Activated naive CD8-positive, alpha-beta T cell treated with anti-CD3 and anti-CD28 coated beads for 36 hours (primary cell): ENCODE measurements at places on chromosomes 7 and 10. TPM values are rescaled to one million over a fixed set of nuclear protein-coding genes. Genes with fewer than 3 reads are reported as not detected.
A peak's percentile ranks its signal among the peaks of the same experiment; 100 is the strongest.

DNA sequence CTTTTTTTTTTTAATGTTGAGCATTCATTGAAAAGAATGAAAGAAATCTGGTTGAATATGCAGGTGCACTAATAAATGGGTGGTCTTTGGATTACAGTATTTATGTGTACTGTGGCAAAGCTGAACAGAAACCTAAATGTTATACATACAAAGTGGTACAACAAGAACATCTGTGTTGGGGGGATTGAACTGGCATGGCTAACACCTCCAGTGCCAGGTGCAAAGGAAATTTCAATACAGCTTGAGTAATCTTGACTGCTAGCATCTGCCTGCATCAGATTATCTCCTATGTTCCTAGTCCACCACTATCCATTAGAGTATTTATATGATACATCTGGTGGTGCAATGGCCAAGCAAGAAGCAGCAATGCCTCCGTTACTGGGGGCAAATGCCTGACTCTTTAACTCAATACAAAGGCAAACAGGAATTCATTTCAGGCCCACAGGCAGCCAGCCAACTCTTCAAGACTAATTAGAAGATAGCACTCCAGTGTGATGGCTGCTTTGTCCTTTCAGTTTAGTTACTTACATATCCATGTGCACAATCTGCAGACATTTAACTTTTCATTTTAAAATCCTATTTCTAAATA, 220.5 kb upstream of the ETV1 start:
- no peak for DNase-seq

DNA sequence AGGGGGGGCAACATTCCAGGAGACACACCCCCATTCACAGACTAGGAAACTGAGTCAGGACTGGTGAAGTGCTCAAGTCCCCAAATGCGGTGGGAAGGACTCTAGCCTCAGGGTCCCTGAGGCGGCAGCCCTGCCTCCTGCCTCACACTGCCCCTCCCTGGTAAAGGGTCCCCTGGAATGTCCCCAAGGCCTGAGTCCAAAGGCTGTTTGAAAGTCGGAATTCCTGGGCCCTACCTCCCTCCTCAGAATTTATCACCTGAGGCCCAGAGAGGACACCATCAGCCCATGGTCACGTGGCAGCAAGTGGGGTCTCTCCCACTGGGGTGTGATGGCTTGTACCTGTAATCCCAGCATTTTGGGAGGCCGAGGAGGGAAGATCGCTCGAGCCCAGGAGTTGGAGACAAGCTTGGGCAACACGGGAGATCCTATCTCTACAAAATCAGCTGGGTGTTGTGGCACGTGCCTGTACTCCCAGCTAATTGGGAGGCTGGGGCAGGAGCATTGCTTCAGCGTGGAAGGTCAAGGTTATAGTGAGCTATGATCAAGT, 110.3 kb upstream of the TNRC18 start:
- DNase-seq = no peak

GRCh38 chr7:50497968-50498367, 47.8 kb upstream of the FIGNL1 start:
- DNase-seq = no peak

- no peak for DNase-seq
Measured at GRCh38 chr7:85765698-85766298, 578.9 kb upstream of the SEMA3D start.

Gene RADIL
- 0.58 TPM for total RNA-seq

GRCh38 chr7:79787623-79788022, 334.2 kb upstream of the MAGI2 start:
- DNase-seq = no peak

Gene EEF1AKMT2
- 19.6 TPM for total RNA-seq

- no peak for DNase-seq
Measured at GRCh38 chr10:4407783-4408182, 418.2 kb upstream of the AKR1E2 start.

DNA sequence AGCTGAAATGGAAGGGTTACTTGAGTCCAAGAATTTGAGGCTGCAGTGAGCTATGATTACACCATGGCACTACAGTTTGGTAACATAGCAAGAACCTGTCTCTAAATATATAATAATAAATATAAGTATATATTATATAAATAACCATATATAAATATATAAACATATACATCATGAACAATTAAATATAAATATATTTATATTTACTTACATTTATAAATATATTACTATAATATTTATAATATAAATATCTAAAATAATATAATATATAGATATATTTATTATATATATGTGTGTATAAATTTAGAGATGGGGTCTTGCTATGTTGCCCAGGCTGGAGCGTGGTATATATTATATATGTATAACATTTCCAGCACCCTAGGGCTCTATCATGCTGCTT, 42.4 kb upstream of the LYZL1 start:
- no peak for DNase-seq

DNA sequence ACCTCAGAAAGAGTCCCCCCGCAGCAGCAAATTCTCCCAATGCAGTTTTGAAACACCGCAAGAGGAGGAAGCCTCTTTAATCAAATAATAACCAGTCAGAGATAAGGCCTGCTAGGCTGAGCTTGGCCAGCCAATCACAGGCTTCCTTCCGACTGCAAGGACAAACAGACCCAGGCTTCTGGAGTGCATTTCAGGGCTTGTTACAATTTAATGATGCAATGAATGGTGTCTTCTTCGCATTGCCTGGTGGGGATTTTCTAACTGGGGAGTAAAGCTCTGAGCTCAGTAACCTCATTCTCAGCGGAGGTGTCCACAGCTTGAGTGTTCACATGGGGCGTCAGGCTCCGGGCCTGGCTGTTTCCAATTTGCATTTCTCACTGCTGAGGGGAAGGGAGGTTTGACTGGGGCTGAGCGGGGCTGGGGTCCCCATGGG, 31.8 kb upstream of the GPAM start:
- no peak for DNase-seq

GRCh38 chr7:25949736-25950487, 202.1 kb upstream of the NFE2L3 start:
- peak; percentile 14 for DNase-seq

- no peak for DNase-seq
Measured at GRCh38 chr7:497946-498655, 21.5 kb downstream of the PDGFA start.

DNA sequence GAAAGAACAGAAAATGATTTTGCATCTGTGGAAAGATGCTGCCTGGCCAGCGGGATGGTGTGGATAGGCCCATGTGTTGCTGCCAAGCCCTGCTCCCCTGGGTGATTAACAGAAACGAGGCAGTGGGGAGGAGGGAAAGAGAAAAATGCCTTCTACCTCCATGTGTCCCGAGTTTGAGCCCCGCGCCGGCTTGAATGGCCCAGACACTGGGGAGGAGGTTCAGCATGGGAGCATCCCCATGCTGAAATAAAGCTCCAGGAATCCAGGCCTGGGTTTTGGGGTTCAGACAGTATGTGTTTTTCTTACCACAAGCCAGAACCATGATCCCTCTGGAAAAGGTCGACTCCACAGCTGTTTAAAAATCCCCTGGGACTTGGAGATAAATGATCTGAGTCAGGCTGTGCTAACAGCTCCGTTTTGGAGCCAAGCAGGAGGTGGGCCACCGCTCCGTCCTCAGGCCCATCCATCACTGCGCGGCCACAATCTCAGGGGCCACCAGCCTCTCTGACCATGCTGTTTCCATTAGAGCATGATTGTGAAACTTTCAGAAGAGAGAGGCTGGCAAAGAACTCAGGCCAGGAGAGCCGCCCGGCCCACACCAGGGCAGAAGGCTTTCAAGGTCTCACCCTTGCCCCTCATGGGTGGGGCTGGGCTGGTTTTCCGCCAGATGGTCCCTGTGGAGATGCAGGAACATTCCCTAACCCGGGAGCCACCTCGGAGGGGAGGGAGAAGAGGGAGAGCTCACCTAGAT, 299.7 kb downstream of the ZEB1 start:
- no peak for DNase-seq

- DNase-seq = peak; percentile 69
Measured at GRCh38 chr10:12448729-12449391, 99.5 kb downstream of the CAMK1D start.

Gene LIPA
- total RNA-seq = 20.7 TPM

DNA sequence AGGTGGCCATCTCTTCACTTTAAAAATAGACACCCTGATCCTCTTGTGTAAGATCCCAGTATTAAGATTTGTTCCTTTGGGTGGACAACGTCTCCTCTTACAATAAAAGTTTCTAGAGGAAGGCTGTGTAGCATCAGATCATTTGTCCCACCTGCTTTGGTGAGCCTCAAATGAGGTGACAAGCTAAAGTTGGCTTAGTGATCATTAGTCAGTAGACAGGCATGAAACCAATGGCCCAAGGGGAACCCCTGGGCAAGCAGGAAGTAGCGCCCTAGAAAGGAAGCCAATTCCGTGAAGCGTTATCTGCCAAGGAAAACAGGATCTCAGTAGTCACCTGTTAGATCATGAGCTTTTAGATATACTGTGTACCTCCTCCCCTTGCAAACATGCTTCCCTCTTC, 66.8 kb downstream of the PCGF5 start:
- DNase-seq = no peak

Gene VWA2
- not detected for total RNA-seq

DNA sequence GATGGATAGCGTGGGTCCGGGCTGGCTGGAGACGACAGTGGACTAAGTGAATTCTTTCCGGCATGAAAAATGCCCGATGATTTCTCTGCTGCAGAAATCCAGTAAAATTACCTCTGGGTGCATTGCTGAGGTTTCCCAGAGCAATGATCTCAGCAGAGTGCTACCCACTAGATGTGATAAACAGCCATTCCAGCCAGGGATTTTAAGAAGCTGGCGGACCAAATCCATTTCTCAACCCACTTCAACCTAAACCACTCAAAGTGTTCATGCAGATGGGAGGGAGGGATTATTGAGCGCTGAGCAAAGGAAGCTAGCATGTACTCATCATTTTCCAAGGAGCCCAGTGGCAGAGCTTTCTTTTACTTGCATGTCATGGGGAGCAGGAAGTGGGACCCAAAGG, 116.7 kb downstream of the PRKCQ start:
- DNase-seq = no peak

DNA sequence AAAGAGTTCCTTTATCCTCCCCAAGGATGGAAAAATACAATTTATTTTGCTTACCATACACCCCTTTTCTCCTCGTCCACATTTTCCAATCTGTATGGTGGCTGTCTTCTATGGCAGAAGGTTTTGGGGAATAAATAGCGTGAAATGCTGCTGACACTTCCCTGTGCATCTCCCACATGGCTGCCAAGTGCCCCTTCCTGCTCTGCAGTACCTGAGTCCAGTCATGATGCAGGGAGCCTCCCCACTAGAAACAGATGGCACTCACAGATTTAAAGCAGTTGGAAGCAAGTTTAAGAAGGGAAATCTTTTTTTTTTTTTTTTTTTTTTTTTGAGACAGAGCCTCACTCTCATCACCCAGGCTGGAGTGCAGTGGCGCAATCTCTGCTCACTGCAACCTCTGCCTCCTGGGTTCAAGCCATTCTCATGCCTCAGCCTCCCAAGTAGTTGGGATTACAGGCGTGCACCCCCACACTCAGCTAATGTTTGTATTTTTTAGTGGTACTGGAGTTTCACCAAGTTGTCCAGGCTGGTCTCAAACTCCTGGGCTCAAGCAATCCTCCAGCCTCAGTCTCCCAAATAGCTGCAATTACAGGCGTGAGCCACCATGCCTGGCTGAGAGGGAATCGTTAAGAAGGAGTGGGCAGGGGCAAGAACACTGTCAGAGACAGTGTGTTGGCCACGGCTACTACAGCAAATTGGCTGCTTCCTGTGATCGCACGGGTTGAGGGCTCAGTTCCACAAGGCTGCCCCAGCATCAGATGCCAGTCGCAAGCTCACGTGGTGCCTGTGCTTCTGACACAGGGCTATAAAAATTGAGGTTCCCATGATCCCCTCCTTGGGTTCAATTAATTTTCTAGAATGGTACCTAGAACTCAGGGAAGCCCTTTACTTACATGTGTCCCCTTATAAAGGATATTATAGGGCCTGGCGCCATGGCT, 5.3 kb upstream of the PILRA start:
- DNase-seq = no peak

Gene EZH2
- 111 TPM for total RNA-seq

Gene RNF32
- 0.66 TPM for total RNA-seq
